ENCODE measurements at places on chromosomes 1 and 21.
A peak's percentile ranks its signal among the peaks of the same experiment; 100 is the strongest.

GRCh38 chr1:2350911-2351655, 40.3 kb downstream of the MORN1 start:
- DNase-seq = no peak

- no peak for DNase-seq
Observed at GRCh38 chr1:160486453-160486852, 36.6 kb downstream of the SLAMF6 start.

DNA sequence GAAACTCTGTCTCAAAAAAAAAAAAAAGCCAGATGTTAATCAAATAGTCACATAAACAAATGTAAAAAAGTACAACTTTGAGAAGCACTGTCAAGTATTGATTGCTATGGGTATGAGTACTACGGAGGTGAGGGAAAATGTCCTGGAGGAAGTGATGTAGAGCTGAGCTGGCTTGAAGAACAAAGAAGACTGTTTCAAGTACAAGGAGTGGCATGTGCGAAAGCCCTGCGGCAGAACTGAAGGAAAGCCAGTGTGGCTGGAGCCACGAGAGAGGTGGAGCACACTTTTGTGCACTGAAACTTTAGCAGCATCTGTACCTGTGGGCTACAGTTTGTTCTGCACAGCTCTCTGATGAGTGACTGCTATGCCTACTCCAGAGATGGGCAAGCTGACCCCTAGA, 5.4 kb upstream of the RPS6KA1 start:
- DNase-seq = no peak

GRCh38 chr21:16633831-16634459, 878.9 kb upstream of the CXADR start:
- DNase-seq = no peak

DNA sequence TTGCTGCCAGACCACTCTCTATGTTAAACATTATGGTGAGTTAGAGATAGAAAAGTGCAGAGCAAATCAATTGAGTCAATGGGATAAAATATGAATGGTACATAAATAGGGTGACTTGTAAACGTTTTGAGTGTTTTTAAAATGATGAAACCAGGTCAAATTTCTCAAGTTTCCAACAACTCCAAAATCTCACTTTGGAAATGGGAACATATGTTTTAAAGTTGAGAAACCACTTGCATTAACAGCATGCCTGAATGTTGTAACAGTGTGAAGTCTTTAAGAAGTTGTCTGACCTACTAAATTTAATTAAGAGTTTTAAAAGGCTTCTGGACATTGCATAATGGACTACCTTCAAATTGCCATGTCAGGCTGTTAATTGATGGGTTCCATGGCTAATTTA, 33.6 kb upstream of the RAVER2 start:
- DNase-seq = no peak

- DNase-seq = no peak
Observed at GRCh38 chr1:67939942-67940341, 106.7 kb upstream of the GNG12 start.

GRCh38 chr1:925561-926421, 2.1 kb downstream of the SAMD11 start:
- DNase-seq = no peak

DNA sequence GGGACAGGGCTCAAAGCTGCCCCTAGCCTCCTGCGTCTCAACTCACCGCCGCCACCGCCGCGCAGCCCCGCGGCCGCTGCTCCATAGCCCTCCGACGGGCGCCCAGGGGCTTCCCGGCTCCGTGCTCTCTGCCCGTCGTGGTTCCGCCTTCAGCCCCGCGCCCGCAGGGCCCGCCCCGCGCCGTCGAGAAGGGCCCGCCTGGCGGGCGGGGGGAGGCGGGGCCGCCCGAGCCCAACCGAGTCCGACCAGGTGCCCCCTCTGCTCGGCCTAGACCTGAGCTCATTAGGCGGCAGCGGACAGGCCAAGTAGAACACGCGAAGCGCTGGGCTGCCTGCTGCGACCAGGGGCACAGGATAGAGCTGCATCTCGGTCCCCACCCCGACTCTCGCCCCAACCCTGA, at the start of gene TNFRSF25:
Gene TNFRSF25 (minus strand): TSS at position 151 of the 400 bp plus-strand sequence. CDS start 66 bp downstream, at position 85.
- peak; percentile 57 for DNase-seq

- DNase-seq = no peak
Observed at GRCh38 chr1:223819730-223820514, 25.8 kb downstream of the TP53BP2 start.

GRCh38 chr1:27906759-27907158, 28.0 kb upstream of the SMPDL3B start:
- no peak for DNase-seq

- no peak for DNase-seq
Observed at GRCh38 chr1:197027359-197027758, 39.7 kb downstream of the F13B start.

DNA sequence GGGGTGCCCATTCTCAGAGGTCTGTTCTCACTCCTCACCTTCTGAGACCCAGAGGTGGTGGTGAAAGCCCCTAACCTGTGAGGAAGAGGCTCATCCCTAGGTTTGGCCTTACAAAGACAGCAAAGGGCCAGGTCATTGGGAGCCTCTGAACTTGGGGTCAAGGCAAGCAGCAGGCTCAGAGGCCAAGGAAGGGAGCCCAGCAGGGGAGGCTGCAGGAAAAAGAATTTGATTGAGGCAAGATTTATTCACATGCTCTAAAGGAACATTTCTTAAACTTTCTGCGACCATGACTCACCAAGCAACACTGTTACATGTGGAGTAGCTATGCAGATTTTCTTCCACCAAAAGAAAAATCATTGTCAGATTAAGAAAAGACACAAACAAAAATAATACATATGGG, 132.5 kb upstream of the SYT6 start:
- DNase-seq = no peak

DNA sequence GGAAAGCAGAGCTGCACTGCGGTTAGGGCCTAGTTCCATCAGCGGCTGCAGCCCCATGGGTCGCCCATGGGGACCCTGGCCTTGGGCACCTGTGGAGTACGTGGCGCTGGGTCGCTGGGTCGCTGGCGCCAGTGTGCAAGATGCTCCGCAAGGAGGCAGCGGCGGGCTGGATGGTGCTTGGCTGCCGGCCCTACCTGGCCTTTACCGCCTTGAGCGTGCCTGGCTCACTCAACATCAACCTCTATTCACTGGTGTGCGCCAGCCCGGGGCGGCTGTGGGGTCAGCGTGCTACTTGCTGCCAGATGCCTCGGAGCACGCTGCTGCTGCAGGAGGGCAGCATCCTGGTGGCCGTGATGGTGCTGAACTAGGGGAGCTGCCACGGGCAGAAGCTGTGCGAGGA, 85.1 kb upstream of the RHOU start:
- DNase-seq = no peak

- DNase-seq = no peak
Observed at GRCh38 chr21:31750843-31751242, 18.9 kb upstream of the SCAF4 start.

DNA sequence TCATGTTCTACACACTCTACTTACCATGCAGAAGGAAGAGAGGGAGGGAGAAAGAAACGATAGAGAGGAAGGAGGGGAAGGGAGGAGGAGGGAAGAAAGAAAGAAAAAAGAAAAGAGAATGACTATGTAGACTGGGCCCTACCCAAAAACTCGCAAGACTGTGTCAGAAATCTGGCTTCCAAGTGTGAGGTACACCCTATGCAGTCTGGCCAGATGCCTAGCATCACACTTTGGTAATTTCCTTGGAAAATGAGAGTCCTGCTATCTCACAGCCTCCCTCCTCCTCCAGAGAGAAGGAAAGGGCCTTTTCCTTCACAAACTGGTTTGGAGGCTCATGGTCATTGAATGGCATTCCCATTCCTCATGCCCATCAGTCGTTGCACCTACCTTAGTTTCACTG, 86.4 kb upstream of the LRRC8D start:
- no peak for DNase-seq

DNA sequence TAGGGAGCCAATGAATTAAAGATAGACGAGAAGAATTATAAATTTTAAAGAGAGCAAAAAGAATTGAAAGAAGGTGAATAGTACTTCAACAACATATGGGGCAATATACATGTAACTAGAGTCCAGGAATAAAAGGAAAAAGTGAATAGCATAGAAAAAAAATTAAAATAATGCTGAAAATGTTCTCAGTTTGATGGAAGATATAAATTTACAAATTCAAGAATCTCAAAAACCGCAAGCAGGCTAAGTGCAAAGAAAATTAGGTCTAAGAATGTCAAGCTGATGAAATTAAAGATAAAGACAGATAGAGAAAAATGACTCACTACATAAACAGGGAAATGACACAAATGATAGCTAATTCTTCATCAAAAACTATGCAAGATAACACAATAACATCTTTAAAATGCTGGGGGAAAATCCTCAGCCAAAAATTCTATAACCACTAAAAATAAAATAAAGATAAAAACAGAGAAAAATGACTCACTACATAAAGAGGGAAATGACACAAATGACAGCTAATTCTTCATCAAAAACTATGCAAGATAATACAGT, 326.3 kb downstream of the TBX15 start:
- DNase-seq = no peak

GRCh38 chr1:115183158-115183557, 93.9 kb upstream of the TSPAN2 start:
- no peak for DNase-seq

DNA sequence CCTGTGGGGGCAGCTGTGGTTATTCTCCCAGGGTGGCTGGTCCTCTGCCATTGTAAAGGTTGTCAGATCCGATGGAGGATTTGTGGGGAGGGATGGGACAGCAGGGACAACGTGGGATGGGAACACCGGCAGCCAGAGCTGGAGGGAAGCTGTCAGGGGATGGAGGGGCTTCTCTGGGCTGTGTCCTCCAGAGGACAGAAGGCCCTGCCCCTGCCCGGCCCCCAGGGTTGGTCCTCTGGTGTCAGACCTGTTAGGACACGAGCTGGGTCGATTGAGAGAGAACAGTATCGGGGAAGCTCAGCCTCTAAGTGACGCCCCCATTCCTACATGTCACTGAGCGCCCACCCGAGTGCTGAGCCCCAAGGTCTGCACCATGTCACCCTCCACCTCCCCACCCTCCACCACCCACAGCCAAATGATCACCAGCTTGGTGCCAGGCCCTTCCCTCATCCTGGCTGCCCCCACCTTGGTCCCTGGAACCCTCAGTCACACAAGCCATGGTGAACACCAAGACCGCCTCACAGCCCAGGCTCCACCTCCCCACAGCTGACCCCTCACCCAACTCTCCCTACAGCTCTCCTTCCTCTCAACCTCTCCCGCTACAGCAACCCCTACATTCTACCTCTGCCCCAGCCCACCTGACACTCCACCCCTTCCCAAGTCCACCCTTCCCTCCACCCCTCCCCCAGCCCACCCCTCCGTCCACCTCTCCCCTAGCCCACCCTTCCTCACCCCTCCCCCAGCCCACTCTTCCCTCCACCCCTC, 244.4 kb downstream of the MATN1 start:
- no peak for DNase-seq

DNA sequence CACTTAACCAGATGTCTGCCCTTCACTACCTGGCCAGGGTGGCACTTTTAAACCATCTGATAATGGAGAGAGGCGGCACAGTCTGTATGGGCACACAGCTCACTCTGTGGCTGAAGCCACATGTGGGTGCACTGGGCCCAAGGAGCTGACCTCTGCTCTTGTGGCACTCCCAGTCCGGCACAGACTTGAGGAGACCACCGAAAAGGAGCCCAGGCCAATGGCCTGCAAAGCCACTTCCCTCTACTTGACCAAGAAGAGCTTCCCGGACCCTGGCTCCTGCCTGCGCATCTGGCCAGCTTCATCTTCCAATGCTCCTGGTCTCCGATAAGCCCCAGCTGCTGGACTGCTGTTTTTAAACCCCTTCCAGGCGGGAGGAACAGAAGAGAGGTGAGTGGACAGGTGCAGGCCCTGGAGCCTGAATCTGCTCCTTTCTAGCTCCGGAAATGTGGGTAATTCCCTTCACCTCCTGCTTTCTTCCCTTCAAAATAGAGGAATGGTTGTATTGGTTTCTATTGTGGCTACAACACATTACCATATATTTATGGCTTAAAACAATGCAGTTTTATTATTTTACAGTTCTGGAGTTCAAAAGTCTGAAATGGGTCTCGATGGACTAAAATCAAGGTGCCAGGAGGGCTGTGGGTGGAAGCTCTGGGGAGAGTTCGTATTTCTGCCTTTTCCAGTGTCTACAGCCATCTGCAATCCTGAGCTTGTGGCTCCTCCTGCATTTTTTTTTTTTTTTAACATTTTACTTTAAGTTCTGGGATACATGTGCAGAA, 11.6 kb downstream of the GNG4 start:
- no peak for DNase-seq

- DNase-seq = no peak
Observed at GRCh38 chr1:52670604-52671003, 27.5 kb downstream of the COA7 start.

GRCh38 chr1:53077599-53077965, 15.6 kb downstream of the PODN start:
- DNase-seq = no peak

DNA sequence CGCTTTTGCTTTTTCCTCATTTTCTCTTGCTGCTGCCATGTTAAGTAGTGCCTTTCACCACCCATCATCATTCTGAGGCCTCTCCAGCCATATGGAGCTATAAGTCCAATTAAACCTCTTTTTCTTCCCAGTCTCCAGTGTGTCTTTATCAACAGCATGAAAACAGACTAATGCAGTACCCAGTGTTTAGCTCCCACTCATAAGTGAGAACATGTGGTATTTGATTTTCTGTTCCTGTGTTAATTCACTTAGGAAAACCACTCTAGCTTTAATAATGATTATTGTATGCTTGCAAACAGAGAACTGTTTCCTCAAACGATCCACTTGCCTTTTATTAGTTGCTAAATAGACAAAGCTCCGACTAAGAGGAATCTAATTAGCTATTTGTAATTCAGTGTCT, 43.3 kb downstream of the IL23R start:
- DNase-seq = no peak

GRCh38 chr21:41349126-41349525, 12.7 kb upstream of the MX2 start:
- DNase-seq = no peak

GRCh38 chr1:58814251-58815068, 30.6 kb upstream of the JUN start:
- no peak for DNase-seq

DNA sequence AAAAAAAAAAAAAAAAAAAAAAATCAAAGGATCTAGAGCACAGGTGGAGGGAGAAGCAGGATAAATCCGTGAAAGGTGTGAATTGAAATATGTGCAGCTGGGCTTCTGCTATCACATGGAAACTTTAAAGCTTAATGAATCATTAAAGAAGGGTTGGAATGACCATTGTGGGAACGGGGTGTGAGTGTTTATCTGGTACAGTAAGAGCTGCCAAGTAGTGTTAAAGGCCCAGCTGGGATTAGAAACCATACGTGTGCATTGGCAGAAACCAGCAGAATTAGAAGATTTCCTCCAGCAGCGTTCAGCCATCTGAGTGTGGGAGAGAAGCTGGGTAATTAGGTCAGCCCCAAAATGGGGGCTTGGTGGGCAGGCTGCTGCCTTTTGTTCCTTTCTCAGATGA, 13.5 kb downstream of the FALEC start:
- no peak for DNase-seq

- no peak for DNase-seq
Observed at GRCh38 chr1:244316407-244316806, 135.3 kb downstream of the ADSS2 start.

DNA sequence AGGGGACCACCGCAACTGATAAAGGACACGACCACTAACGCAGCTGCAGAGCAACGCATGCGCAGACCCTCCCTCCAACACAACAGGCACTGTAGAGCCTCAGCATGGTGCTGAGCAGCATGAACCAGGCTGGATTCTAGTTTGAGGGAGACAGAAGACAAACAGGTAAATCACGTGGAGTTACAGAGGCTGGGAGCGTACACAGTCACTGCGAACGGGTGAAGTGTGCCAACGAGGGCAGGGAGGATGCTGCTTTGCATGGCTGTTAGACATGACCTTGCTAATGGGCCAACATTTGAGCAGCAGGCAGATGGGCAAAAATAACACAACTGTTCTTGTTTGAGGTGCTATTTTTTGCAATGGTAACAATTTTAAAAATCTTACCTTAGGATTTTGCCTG, 55.2 kb upstream of the NADK start:
- no peak for DNase-seq

All from effector CD4-positive, alpha-beta T cell (primary cell).